ENCODE measurements at places on chromosomes 12 and 14.

DNA sequence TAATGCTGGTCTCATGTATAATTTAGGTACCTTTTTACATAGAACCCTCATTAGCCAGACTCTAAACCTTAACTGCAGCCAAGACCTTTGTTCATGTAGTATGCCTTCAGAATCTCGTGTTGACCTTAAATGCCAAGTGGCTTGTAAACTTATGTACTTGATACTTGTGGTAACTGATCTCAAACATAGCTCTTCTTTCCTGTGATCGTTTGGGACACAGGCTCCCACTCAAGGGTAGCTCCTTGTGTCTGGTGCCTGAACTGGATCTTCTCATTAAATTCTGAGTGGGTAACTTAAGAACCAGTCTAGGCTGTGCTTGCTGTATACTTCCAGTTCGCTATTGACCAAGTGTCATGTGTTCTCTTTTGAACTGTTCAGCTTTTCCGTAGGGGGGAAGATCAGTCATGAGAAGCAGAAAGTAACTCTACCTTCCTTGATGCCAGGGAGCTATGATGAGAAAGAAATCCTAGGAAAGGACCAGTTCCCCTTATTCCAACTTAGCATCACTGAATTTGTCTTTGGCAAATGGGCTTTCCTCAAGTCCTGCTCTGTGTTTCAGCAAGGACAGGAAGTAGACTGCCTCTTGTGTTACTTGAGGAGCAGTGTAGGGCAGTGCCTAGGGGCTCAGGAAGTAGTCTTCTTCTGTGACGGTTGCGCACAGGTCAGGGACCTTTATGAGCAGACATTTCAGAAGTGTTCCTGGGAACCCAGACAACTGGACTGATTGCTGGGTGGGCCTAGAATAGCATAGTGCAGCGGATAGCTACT lies 2.5 kb downstream of the LGALS3 start:
- no peak for DNase-seq

DNA sequence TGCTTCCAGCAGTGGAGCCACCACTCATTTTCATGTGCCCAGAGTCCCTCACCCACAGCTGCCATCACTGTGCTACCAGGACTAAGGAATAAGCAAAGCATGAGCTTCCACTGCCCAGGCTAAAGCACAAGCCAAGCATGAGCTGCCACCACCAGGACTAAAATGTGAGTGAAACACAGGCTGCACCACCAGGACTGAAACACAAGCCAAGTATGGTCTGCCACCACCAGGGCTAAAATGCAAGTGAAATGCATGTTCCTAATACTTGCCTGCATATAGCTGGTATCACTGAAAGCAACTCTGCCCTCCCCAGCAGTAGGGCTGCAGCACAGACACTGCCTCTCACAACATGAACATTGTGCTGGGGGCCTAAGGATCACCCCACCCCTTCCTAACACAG lies 30.0 kb downstream of the CEP83 start:
- peak; percentile 19 for DNase-seq

DNA sequence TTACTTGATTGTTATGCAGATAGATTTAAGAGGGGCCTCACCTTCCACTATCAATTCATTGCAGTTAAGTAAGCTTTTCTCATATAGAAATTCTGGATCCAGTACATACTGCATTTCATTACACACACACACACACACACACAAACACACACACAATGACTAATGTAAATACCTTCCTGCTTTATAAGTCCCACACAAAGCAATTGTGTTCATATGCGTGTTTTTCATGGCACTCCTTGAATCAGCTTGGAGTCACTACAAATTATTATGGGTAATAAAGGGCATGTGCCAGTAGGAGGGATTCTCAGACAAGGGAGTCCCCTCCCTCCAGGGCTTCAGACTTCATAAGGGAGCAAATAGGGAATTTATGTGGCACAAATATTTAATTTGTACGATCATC lies 4.5 kb downstream of the MIPOL1 start:
- DNase-seq, result peak; percentile 35

GRCh38 chr14:55126932-55127459 lies 2.1 kb upstream of the LGALS3 start:
- DNase-seq, result no peak

DNA sequence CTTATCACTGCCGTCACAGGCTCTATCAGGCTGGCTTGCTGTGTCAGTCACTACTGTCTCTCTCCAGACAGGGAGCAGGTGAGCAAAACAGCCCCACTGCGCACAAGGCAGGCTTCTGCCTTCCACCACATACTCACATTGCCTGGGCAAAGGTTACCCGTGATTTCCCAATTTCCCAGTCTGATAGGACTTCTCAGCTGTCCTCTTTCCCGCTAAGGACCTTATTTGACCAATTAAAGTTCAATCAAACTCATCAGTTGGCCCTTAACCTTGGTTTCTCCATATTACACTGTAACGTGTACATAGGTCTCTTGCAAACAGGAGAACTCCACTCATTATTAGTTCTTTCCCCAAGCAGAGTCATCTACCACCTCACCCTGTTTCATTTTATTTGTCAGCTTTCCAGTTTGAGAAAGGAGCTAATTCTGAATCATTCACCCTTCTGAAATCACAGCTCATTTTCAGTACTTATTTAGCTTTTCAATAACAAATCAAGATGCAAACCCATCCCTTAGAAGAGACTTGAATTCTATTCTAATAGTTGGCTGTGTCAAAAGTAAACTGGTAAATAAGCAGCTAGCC lies 170.8 kb downstream of the ESR2 start:
- no peak for DNase-seq

DNA sequence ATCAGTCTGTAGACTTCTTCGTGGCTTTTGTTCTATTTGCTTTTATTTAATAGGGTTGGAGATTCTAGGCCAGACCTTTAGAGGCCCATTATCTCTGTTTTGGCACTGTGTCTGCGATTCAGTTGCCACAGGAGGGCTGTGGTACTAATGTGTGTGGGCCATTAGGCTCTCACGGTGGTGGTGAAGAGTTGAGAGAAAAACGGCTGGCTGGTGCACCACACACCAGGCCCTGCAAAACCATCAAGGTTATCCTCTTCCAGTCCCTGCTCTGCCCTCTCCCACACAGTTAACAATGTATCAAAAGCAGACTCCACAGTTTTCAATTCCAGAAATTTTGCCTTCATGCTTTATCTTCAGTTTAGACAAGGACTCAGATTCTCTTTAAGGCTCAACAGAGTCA lies 97.7 kb downstream of the MYF5 start:
- DNase-seq, result no peak

DNA sequence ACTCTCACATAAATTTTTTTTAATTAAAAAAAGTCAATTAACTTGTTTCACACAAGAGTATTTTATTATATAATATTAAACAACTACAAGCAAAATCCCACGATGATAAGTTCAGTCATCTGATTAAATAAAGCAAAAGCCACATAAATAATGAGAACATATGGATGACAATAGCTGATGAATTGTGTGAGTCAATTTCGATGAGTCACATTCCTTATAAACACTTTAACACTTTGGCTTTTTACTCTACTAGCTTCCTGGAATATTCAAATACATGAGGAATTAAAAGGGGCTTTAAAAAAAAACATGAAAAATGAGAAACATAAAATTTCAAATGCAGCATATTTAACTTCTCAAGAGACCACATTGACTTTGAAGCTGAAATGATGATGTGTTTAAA lies 95.3 kb downstream of the BCAT1 start:
- peak; percentile 77 for DNase-seq

- DNase-seq, result peak; percentile 41
Observed at GRCh38 chr14:44149597-44149996, 357.5 kb downstream of the FSCB start.

- no peak for DNase-seq
Observed at GRCh38 chr14:80754696-80755095, 186.8 kb downstream of the CEP128 start.

- DNase-seq, result peak; percentile 88
Observed at GRCh38 chr14:73754911-73755360, 40.8 kb upstream of the PNMA1 start.

- peak; percentile 37 for DNase-seq
Observed at GRCh38 chr14:34536951-34537676, 2.4 kb downstream of the EAPP start.

DNA sequence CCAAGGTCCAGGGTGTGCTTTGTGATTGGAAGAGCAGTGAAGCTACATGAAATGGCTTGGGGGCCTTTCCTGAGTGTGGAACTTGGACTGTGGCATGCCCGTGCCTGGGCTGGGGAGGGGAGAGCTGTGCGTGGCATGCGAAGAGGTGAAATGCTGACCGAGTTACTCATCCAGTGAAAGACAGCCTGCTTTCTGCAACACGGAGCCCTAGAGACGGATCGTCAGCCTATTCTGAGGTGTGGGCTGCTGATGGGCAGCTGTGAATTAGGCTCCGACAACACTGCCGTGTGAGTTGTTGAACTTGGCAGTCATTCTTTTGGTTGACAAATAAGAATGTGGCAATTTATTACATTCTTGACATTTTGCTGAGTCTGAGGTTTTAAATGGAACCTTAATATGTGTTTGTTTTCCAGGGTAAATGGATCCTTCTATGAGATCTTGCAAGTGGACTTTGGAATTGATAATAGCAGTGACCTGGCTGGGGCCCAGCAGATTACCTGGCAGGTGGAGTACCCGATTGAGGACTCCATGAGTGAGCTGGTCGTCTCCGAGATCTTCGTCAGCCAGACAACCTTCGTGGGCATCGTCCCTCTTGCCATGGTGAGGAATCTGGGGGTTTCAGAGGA lies 453.9 kb downstream of the AACS start:
- no peak for DNase-seq
